ENCODE measurements at places on chromosomes 2 and 18. TPM values are rescaled to one million over a fixed set of nuclear protein-coding genes. Genes with fewer than 3 reads are reported as not detected.

Gene ALPI
- not detected for polyA plus RNA-seq

Gene NMUR1
- 0.10 TPM for polyA plus RNA-seq

Gene PLEKHM3
- 5.2 TPM for polyA plus RNA-seq

Gene CAPN13
- polyA plus RNA-seq: not detected

Gene CYP1B1
- polyA plus RNA-seq: 3.9 TPM

Gene SIX2
- 2.0 TPM for polyA plus RNA-seq

Gene ZC3H15
- 50.6 TPM for polyA plus RNA-seq

Gene ALLC
- not detected for polyA plus RNA-seq

Gene RAB6D
- not detected for polyA plus RNA-seq

Gene ECEL1
- 1.4 TPM for polyA plus RNA-seq

Gene EML6
- 0.91 TPM for polyA plus RNA-seq

Gene DPP4
- polyA plus RNA-seq: 3.4 TPM

Gene GPR45
- polyA plus RNA-seq: not detected

Gene CYBRD1
- polyA plus RNA-seq: 28.2 TPM

Gene C1GALT1C1L
- 0.46 TPM for polyA plus RNA-seq

Gene GREB1L
- 4.0 TPM for polyA plus RNA-seq

Gene PSMA8
- polyA plus RNA-seq: not detected

Gene ITSN2
- 19.3 TPM for polyA plus RNA-seq

Gene AUP1
- polyA plus RNA-seq: 77.9 TPM

Gene GREB1
- 1.4 TPM for polyA plus RNA-seq

Gene AGXT
- 0.06 TPM for polyA plus RNA-seq

Gene AMER3
- not detected for polyA plus RNA-seq

Gene RSAD2
- 1.9 TPM for polyA plus RNA-seq

Gene IAH1
- polyA plus RNA-seq: 51.6 TPM

Gene EFR3B
- 1.8 TPM for polyA plus RNA-seq

Gene HOXD9
- not detected for polyA plus RNA-seq

Gene CCDC68
- 4.0 TPM for polyA plus RNA-seq

Gene SLC16A14
- 0.53 TPM for polyA plus RNA-seq

Gene COL5A2
- 22.0 TPM for polyA plus RNA-seq

Gene CBLN2
- 0.08 TPM for polyA plus RNA-seq

Gene TCF4
- 12.8 TPM for polyA plus RNA-seq

Gene ZNF804A
- not detected for polyA plus RNA-seq

Gene COL6A3
- 115 TPM for polyA plus RNA-seq

Gene GPAT2
- 2.1 TPM for polyA plus RNA-seq

Gene ZEB2
- polyA plus RNA-seq: 34.9 TPM

Gene KCNIP3
- 2.7 TPM for polyA plus RNA-seq

Gene NEUROD1
- not detected for polyA plus RNA-seq

Gene MREG
- 0.14 TPM for polyA plus RNA-seq

Gene LIMS3
- polyA plus RNA-seq: 0.61 TPM

Measured in heart left ventricle (tissue), 16 donors.